ENCODE measurements at places on chromosomes 5 and 9.

DNA sequence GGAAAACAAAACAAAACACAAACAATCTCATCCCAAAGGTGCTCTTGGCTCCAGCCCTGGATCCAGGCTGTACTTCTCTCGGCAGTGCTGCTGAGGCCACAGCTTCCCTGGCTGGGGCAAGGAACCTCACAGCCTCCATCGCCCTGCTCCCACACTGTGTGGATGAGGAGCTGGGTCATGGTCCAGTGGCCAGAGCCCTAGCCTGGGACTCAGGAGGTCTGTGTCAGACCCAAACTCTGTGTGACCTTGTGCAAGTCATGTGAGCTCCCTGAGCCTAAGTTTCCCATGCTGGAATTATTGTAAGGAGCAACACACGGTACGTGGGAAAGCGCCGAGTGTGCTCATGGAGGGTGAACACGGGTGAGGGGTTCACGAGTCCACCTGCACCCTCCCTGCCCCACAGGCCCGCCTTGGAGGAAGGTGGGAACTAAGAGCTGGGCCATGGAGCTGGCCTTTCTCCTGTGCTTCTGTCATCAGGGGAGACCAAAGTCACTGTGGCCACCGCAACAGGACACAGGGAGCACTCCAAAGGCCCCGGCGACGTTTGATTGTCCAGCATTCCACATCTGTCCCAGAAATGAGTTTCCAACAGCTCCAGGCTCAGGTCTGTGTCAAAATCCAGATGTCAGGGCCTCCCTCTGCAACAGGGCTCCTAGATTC is 26.2 kb upstream of the SMU1 start:
- no peak for DNase-seq

- no peak for DNase-seq
These were observed 631.9 kb downstream of the PRELID2 start for GRCh38 chr5:145203193-145203592.

- no peak for DNase-seq
These were observed 55.0 kb upstream of the MARCHF11 start for GRCh38 chr5:16234598-16234997.

GRCh38 chr5:59069438-59070079 is 486.7 kb downstream of the RAB3C start:
- DNase-seq: no peak

- no peak for DNase-seq
These were observed 167.8 kb downstream of the DOCK2 start for GRCh38 chr5:169804861-169805260.

GRCh38 chr5:138449501-138450239 is 10.8 kb downstream of the REEP2 start:
- DNase-seq: peak; percentile 62

- no peak for DNase-seq
These were observed 162.8 kb downstream of the TLE1 start for GRCh38 chr9:81526587-81526986.

- DNase-seq: no peak
These were observed 433.6 kb upstream of the ADAMTSL1 start for GRCh38 chr9:18040327-18040726.

DNA sequence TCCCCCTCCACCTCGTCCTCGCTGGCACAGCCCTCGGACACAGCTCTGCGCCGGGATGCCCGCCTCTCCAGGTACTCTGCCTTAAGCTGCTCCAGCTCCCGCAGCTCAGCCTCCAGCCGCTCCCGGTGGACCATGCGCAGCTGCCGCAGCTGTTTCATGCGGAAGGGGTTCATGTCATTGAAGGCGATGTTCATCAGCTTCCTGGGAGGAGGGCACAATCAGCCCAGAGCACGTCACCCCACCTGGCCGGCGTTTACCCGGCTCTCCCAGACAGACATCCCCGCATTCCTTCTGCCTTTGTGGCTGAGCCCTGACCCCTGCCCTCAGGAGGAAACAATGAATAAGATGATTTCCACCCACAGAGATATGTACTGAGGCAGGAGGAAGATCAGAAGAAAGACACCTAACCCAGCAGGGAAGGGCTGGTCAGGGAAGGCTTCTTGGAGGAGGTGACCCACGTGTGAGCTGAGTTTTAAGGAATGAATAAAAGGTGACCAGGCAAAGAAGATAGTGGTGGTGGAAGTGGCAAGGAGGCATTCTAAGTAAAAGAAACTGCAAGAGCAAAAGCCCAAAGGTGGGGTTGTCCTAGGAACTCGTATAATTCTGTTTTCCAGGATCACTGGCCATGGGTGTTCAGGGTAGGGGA is 7.1 kb upstream of the CORO2A start:
- no peak for DNase-seq

GRCh38 chr5:94872526-94872925 is 254.1 kb downstream of the SLF1 start:
- no peak for DNase-seq

DNA sequence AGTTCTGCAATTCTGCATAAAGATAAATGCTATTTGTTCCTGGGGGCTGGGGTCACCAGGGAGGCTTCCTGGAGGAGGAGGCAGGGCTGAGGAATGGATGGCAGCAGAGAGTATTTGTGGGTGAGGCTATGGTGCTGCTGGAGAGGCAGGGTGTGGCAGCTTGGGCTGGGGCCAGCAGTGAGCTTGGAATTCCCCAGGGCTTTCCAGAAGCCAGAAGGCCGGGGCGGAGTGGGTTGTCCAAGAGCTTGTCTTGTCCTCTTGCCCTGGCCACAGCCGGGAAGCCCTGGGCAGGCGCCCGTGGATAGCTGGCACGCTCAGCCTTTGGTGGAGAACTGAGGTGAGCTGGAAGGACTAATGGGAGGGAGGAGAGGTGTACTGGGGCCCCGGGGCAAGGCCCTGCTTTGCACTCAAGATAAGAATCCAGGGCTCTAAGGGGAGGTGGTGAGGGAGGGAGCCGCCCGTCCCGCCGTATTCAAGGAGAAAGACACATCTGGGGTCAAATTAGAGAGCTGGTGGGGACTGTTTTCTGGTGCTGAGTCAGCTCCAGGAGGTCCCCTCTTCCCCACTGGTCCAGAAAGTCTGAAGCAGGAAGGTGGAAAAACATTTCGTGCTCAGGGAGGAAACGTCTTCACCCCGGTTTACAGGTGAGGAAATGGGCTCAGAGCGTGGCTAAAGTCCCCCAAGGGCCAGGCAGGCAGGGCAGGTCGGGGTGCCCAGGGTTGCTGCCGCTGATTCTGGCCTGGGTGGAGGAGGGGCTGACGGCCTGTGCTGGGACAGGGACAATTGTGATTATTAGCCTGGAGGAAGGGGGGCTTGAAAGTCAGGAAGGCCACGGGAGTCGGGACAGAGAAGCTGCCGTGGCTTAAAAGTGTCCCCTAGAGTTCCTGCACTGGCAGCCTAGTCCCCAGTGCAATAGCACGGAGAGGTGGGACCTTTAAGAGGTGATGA is 26.9 kb upstream of the CNOT6 start:
- DNase-seq: no peak

GRCh38 chr9:68794898-68795297 is 89.9 kb downstream of the PIP5K1B start:
- DNase-seq: no peak

GRCh38 chr5:73515232-73515631 is 17.0 kb downstream of the BTF3 start:
- no peak for DNase-seq
